ENCODE measurements at places on chromosomes 1 and 21.

- no peak for DNase-seq
Measured at GRCh38 chr1:117651616-117652015, 45.8 kb downstream of the TENT5C start.

DNA sequence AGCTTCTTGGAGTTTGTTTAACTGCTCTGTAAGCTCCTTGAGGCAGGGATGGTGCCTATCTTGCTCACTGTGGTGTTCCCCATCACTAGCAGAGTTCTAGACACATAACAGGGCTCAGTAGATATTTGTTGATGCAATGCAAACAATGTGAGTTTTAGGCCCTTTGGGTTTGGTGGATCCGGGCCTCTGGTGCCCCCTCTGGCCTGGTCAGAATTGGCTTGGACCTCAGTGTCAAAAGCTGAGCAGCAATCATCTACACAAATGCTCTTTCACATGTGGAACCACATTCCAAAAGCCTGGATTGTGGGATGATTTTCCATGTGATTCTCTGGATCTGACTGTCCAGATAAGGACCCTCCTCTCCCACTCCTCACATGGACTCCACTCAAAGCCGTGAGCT is 53.4 kb upstream of the BCAR3 start:
- no peak for DNase-seq

DNA sequence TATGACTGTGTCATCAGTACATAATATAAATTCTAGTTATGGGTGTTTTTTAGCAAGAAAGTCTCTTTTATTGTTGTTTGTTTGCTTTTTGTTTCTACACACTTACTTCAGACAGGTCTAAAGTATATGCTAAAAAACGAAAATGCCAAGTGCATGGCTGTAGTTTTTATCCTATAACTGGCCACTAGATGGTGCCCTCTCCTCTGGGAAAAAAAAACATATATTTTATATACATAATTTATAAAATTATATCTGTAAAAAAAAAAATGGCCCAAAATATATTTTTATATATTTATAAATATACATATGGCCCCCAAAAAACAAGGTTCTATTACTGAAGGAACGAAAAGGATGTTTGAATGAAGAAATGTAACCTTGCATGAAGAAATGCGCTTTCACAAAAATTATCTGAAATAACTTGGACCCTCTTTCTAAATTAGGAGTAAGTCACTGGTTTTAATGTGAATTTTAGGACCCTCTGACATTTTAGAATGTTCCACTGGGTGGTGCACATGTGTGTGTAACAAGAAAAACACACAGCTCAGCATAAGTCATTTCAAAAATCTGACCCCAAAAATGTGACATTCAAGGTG is 93.5 kb downstream of the TTLL7 start:
- peak; percentile 39 for DNase-seq

- DNase-seq = peak; percentile 93
Measured at GRCh38 chr21:29342363-29342957, 43.7 kb downstream of the BACH1 start.

- peak; percentile 87 for DNase-seq
Measured at GRCh38 chr1:167599957-167600581, 30.0 kb upstream of the RCSD1 start.

All from suppressor macrophage treated with lipopolysaccharide for 4 hours (primary cell).